Central memory CD4-positive, alpha-beta T cell (primary cell): ENCODE measurements at places on chromosomes 6 and 20.

DNA sequence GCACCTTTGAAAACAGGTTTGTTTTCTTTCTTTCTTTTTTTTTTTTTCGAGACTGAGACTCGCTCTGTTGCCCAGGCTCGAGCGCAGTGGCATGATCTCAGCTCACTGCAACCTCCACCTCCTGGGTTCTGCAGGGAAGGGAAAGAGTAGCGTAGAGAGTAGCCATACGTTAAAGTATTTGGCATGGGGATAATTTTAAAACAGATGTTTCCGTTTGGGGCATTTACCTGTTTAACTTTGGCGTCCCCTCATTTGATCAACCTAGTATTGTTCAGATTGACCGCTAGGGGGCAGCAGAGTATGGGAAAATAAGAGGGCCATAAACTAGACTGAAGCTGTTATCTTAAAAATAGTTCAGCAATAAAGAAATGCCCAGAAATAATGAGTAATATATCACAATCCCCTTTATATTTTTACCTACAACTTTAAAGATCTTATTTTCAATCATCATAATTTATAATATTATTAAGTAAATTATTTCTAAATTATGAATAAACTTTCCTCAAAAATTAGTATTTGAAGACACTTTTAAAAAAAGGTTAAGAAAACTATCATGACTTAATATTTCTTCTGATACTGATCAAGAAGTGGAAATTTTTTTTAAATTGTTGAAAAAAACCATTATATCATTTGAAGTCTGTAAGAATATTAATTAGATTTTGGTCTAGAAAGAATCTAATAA lies 7.6 kb upstream of the TAAR9 start:
- DNase-seq = peak; percentile 54

DNA sequence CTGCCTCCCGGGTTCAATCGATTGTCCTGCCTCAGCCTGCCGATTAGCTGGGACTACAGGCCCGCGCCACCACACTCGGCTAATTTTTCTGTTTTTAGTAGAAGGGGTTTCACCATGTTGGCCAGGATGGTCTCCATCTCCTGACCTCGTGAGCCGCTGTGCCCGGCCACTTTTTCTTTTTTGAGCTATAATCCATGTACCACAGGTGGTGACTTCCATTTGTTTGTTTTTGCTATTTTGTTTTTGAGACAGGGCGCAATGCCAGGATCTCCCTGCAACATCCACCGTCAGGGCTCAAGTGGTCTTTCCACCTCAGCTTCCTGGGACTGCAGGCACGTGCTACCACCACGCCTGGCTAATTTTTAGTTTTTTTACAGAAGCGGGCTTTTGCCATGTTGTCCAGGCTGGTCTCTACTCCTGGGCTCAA lies 8.5 kb downstream of the HSPA1B start:
- no peak for DNase-seq

- DNase-seq = peak; percentile 83
Observed at GRCh38 chr20:50146732-50147662, 6.5 kb downstream of the PEDS1 start.

GRCh38 chr20:61966492-61967244 lies 99.0 kb downstream of the TAF4 start:
- DNase-seq = no peak

GRCh38 chr20:15236812-15237211 lies 899.4 kb upstream of the FLRT3 start:
- no peak for DNase-seq

DNA sequence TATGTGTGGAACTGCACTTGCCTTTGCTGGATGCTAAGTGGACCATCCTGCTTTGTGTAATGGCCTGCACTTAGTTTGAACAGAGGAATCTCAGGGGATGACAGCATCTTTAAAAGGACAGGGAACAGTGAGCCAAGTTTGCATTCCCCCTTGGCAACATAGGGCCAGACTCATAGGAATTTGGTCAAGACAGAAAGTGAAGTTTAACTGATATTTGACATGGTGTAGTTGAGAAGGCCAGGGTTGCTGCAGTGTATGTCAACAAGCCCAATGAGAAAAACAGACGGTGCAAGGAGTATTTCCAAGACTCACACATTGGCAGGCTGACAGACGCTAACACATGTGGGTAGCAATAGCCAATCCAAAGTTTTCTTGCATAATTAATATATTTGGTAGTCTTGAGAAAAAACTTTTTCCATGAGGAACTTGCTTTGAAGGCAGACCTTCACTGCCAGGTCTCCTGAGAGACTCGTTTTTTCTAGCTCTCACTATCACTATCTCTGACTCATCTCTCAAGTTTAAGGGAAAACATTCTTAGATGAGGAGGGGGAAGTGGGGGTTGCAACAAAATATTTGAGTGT lies 213.8 kb downstream of the IBTK start:
- DNase-seq = no peak

DNA sequence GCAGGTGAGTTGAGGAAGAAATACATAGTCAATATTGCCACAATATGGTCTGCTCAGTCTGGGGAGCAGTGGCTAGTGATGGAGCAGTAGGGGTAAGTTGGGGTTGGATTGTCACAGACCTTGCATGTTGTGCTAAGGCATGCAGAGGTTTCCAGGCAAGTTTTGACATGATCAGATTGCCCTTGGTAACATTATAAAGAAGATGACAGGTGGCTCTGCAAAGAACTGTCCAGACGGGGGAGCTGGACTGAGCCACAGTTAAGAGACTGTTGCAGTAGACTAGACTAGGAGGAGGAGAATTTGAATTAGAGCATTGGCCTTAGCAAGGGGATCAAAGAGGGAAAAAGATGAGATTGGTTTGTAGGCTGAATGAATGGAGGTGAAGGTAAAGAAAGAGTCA lies 23.4 kb downstream of the ATRN start:
- no peak for DNase-seq

DNA sequence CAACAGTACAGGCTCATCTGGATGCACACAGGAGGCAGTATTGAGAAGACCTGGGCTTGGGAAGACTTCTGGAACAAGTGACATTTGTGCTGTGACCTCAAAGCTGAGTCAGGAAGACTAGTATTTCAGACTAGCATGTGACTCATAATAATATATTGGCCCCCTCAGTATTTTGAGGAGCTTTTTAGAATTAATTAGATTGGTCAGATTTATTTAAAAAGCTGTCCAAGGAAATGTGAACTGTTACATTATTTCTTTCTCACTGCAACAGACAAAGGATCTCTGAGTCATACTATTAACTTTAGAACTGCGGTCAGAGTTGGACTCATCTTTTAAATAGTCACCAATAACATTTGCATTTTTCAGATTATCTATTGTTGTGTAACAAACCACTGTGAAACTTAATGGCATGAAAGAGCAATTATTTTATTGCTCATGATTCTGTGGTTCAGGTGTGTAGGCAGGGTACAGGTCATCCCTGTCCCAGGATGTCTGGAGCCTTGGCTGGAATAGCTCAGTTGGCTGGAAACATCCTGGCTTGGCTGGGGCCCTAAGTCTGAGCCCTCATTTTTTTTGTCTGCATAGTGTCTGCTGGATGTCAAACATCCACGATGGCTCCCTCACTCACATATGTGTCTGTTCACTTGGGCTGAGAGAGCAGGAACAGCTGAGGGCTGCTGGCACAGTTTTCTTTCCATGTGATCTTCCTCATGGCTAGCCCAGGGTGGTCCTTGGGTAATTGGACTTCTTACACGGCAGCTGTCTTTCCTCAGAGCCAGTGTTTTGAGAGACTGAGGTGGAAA lies 46.9 kb downstream of the MAP3K4 start:
- DNase-seq = no peak

DNA sequence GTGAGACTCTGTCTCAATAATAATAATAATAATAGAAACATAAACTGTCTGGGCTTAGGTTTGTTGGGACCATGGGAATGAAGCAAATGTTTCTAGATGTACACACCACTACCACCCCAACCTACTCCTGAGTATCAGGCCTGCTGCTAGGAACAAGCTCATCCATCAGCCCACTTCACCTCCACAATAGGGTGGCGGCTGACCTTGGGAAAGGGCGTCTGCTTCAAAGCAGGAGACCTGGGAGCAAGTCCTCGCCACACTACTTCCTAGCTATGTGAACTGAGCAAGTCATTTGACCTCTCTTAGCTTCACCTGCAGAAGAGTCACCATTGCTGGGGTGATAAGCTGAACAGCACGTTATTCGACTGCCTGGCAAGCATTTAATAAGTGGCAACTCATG lies 3.1 kb upstream of the FOXP4 start:
- DNase-seq = no peak

- no peak for DNase-seq
Observed at GRCh38 chr20:60806354-60806753, 445.7 kb upstream of the CDH4 start.

GRCh38 chr6:62013719-62014118 lies 272.3 kb downstream of the KHDRBS2 start:
- no peak for DNase-seq

DNA sequence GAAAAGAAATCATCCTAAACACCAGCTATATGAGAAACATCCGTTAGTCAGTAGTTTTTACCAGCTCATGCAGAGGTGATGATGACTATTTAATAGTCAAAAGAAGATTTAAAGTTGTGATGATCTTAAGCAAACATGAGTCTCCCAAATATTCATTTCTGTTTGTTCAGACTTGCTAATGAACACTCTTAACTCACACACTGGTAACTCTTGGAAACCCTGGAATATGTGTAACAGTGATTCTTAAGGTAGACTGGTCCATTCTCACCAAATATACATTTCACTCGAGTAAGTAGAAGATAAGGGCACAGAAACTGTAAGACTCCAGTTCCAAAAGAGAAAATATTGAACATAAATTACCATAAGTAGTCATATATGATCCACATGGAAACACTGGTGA lies 29.1 kb downstream of the RSPO3 start:
- no peak for DNase-seq

DNA sequence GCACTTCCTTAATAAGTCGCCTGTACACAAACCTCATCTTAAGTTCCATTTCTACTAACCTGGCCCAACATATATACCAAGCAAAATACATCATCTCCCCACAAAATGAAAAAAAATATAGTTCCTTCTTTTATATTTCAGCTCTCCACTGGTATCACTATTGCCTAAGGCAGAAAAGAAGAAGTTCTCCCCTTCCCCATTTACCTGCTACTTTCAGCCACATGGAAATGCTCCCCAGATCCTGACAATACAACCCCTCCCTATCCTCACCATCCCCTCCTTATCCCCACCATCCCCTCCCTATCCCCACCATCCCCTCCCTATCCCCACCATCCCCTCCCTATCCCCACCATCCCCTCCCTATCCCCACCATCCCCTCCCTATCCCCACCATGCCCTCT lies 175.7 kb downstream of the LINC00237 start:
- no peak for DNase-seq

GRCh38 chr6:33822575-33823395 lies 19.0 kb upstream of the MLN start:
- DNase-seq = no peak

DNA sequence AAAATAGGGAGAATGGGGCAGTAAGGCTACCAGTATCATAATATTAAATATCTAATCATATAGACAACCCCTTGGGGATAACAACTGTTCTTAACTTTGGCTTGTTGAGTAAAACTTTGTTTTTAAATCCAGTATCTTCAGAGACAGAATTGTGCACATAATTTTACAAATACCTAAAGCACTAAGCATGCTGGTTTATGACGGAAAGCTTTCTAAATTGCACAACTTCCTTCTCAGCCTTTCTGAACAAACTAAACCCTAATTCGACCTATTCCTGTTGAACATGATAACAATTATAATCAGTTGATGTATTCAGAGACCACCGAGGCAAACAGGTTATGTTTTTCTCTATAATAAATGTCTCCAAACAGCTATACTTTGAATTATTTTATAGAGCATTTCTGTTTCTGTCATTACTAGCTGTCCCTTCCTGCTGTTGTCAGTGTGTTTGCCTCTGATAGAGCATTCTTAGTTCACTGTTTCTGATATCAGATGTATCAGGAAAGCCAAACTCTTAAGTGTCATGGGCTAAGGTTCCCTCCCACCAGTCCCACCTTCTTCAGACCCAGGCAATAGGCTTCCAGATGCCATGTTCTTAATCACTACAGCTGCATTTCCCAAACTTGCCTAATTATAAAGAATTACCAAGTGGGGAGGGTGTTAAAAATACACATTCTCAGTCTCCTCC lies 8.7 kb downstream of the ZHX3 start:
- no peak for DNase-seq
